AG09319 (cell line): ENCODE measurements at places on chromosomes 3 and 15.

GRCh38 chr3:57793737-57794187 is 37.7 kb downstream of the SLMAP start:
- no peak for DNase-seq

- DNase-seq, result no peak
Observed at GRCh38 chr3:145906301-145906700, 254.7 kb downstream of the PLOD2 start.

- no peak for DNase-seq
Observed at GRCh38 chr15:98941595-98942255, 65.9 kb downstream of the PGPEP1L start.

- no peak for DNase-seq
Observed at GRCh38 chr3:134232151-134232550, 18.5 kb downstream of the RYK start.

DNA sequence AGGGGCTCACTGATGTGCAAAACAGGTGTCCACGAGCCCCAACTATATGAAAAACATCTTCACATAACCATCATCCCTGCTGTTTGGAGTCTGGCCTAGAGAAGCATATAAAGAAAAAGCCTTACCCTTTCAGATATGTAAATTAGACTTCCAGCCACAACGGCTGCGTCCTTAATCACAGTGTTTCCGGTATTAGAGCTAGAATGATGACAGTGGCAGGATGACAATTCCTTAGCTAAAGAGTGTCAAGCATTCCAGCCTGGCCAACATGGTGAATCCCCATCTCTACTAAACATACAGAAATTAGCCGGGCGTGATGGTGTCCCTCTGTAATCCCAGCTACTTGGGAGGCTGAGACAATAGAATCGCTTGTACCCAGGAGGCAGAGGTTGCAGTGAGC is 19.5 kb upstream of the SAMD7 start:
- no peak for DNase-seq

GRCh38 chr3:136752172-136752421 is at the start of gene STAG1:
STAG1 (minus strand) TSS chr3:136752378; CDS start chr3:136630898, 121,480 bp downstream.
- no peak for DNase-seq

GRCh38 chr3:175985781-175986180 is 1126.6 kb downstream of the NAALADL2 start:
- DNase-seq, result no peak

DNA sequence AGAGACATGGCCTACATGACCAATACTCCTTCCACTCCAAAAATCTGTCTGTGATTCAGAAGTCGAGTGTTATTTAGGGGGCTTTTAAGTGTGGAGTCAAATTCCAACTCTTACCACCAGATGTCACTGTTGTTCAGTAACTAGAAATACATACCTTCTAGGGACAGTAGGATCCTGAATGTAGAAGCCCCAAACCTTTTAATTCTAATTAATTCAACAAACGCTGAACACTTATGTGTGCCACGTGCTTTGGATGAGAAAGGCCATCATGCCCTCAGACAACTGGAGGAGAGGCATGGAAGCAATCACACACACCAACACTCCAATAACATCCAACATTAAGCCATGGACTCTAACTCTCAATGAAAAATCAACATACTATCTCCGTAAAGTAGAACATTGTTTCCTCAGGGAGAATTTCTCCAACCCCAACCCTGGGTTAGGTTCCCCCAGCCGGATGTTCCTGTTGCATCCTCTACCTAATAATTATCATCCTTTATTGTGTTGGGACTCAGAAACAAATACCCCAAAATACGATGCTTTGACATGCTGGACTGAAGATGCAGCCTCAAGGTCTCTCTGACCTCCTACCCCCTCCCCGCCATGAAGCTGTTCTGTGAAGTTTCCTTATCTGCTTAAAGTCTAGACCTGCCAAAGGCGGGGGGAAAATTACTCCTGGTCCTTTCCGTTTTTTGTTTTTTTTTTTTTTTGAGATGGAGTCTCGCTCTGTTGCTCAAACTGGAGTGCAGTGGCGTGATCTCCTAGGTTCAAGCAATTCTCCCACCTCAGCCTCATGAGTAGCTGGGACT is 8.0 kb upstream of the CCDC13 start:
- no peak for DNase-seq

- DNase-seq, result no peak
Observed at GRCh38 chr15:32893421-32893820, 175.6 kb downstream of the GREM1 start.

- no peak for DNase-seq
Observed at GRCh38 chr15:71224024-71224423, 108.8 kb downstream of the THSD4 start.

- DNase-seq, result no peak
Observed at GRCh38 chr3:159263750-159264553, 462.1 kb downstream of the MFSD1 start.

- no peak for DNase-seq
Observed at GRCh38 chr3:126121632-126122031, 37.7 kb upstream of the SLC41A3 start.

DNA sequence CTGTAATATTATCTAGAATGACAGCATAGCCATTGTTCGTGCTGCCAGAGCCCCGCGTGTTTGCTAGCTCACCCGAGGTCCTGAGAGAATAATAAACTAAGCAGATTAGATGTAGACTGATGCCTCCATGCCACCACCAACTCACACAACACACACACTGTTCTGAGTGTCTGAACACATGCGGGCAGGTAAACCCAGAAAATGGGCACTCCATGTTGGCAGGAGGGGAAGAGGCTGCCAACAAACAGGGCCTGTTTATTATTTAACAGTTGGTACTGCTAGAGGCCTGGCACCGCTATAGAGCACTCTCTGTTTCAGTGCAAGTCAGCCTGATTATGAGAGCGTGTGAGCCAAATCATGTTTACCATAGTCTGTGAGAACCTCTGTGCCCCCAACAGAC is 299.0 kb downstream of the ZBTB20 start:
- no peak for DNase-seq

DNA sequence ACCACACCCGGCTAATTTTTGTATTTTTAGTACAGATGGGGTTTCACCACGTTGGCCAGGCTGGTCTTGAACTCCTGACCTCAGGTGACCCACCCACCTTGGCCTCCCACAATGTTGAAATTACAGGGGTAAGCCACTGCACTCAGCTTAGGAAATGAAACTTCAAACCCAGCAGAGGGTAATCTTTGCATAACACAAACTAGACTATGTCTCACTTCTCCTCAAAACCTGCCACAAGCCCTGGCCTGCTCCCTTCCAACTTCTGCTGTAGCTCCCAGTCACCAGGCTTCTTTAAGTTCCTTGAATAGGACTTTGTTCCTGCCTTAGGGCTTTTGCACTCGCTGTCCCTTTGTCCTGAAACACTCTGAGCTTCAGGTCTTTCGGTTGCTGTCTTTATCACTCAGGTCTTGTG is 39.2 kb upstream of the SEMA4B start:
- no peak for DNase-seq

- DNase-seq, result no peak
Observed at GRCh38 chr15:60358935-60359682, 38.7 kb downstream of the ANXA2 start.

GRCh38 chr3:115651087-115651486 is 27.8 kb downstream of the GAP43 start:
- no peak for DNase-seq

DNA sequence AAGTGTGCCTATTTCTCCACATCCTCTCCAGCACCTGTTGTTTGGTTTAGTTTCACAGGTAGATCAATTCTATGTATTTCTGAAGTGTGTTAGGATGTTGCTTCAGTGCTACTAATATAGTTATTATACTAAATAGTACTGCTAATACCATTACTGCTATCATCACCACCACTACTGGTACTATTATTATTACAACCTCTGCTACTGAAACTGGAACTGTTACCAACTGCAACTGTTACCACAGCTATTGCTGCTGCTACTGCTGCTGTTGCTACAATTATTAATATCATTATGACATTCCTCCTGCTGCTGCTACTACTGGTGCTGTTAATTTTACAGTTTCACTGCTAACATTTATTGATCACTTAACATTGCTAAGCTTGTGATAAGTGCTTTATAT is 8.3 kb upstream of the LMOD3 start:
- no peak for DNase-seq

DNA sequence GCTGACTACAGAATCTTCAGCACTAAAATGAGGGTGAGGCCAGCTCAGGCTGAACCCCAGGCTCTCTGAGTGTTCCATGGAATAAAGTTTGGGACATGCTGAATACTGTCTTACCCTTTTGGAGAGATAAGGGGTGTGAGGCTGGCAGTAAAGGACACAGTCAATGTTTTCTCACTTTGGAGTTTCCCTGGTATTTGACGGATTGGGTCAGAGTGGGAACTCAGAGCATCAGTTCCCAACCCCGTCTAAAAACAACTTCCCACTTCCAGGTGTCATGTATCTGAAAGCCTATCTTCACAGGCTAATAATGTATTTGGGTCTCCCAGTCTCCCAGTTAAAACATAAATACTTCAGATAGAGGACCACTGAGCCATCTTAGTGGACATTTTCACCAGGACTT is 180.7 kb downstream of the TLE3 start:
- DNase-seq, result no peak

GRCh38 chr3:54939557-54940300 is 11.9 kb upstream of the LRTM1 start:
- no peak for DNase-seq

- DNase-seq, result no peak
Observed at GRCh38 chr3:124831628-124832199, 55.5 kb downstream of the ITGB5 start.

DNA sequence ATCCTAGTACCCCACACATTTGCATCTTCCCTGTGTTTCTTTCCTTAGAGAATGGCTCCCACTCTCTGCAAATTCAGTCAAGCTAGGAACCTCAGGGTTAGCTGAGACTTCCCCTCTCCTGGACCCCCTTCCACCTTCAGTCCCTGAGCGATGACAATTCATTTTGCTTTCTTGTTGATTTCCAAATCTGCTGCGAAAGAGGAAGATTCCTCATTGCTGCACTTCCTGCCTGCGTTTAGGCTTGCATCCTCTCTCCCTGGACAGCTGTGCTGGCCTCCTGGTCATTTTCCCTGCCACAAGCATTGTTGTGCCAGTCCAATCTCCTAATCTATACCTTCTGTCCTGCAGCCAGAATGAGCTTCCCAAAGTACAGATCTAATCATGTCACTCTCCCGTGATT is 12.3 kb upstream of the DGKG start:
- no peak for DNase-seq
